ENCODE measurements at places on chromosomes 1 and 21. TPM values are rescaled to one million over a fixed set of nuclear protein-coding genes. Genes with fewer than 3 reads are reported as not detected.

The FCRL2 gene
- not detected for total RNA-seq

The LENEP gene
- 2.5 TPM for total RNA-seq

The S100A3 gene
- total RNA-seq, result not detected

The CLCA1 gene
- total RNA-seq, result not detected

The LEFTY1 gene
- not detected for total RNA-seq

The TNFSF18 gene
- 0.63 TPM for total RNA-seq

The PCAT6 gene
- total RNA-seq, result not detected

The CFHR1 gene
- 0.31 TPM for total RNA-seq

The PGBD5 gene
- 23.5 TPM for total RNA-seq

The FNDC5 gene
- 16.9 TPM for total RNA-seq

The CLCA4 gene
- total RNA-seq, result not detected

The KLHDC8A gene
- total RNA-seq, result 41.0 TPM

The CSRP1 gene
- 15.0 TPM for total RNA-seq

The OSCP1 gene
- total RNA-seq, result 23.5 TPM

The MRPL9 gene
- 55.4 TPM for total RNA-seq

The KPRP gene
- total RNA-seq, result not detected

The KRTAP12-2 gene
- not detected for total RNA-seq

The MAP3K21 gene
- total RNA-seq, result 6.6 TPM

The SPSB1 gene
- total RNA-seq, result 3.1 TPM

The WNT2B gene
- 5.6 TPM for total RNA-seq

The MRPL24 gene
- total RNA-seq, result 9.7 TPM

The KRTAP19-1 gene
- total RNA-seq, result not detected

The FOXD3 gene
- total RNA-seq, result not detected

The PCP4L1 gene
- 1.9 TPM for total RNA-seq

The KIF14 gene
- 3.8 TPM for total RNA-seq

The KIRREL1 gene
- total RNA-seq, result 28.8 TPM

The LAX1 gene
- total RNA-seq, result not detected

The LYST gene
- total RNA-seq, result 112 TPM

The SFT2D2 gene
- total RNA-seq, result 46.3 TPM

The BTBD19 gene
- 1.3 TPM for total RNA-seq

The SEC16B gene
- 1.3 TPM for total RNA-seq

The VTCN1 gene
- total RNA-seq, result 0.31 TPM

The ERG gene
- 2.5 TPM for total RNA-seq

The ST3GAL3 gene
- 60.1 TPM for total RNA-seq

The ATF3 gene
- 1.9 TPM for total RNA-seq

The HSD3B1 gene
- not detected for total RNA-seq

The NKAIN1 gene
- total RNA-seq, result 48.8 TPM

The KLF17 gene
- not detected for total RNA-seq

The C1orf216 gene
- total RNA-seq, result 63.5 TPM

The DISC1 gene
- 11.9 TPM for total RNA-seq

The SLC44A3 gene
- total RNA-seq, result 2.2 TPM

The POLR3GL gene
- 12.2 TPM for total RNA-seq

The COL9A2 gene
- total RNA-seq, result 14.7 TPM

The LRRC42 gene
- total RNA-seq, result 17.2 TPM

The PLXNA2 gene
- total RNA-seq, result 145 TPM

The CLIC6 gene
- not detected for total RNA-seq

The CFAP141 gene
- not detected for total RNA-seq

The CACHD1 gene
- total RNA-seq, result 16.9 TPM

The TTC22 gene
- not detected for total RNA-seq

The ETV3L gene
- not detected for total RNA-seq

The KRTAP13-2 gene
- total RNA-seq, result not detected

All from parietal lobe (tissue), 2 donors.